ENCODE measurements at places on chromosomes 5 and 9.

- DNase-seq, result no peak
Observed at GRCh38 chr5:134046801-134047686, 42.3 kb upstream of the VDAC1 start.

DNA sequence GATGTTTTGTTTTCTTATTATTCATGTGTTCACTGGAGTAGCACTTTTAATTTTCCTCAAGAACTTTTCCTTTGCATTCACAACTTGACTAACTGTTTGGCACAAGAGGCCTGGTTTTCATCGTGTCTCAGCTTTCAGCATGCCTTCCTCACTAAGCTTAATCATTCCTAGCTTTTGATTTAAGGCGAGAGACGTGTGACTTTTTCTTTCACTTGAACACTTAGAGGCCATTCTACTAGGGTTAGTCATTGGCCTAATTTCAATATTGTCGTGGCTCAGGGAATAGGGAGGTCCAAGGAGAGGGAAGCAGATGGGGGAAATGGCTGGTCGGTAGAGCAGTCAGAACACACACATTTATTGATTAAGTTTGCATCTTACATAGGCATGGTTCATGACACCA, 94.0 kb downstream of the ZNF462 start:
- DNase-seq, result no peak

- DNase-seq, result no peak
Observed at GRCh38 chr5:107184066-107184465, 486.7 kb downstream of the EFNA5 start.

- peak; percentile 53 for DNase-seq
Observed at GRCh38 chr9:115373000-115373709, 255.2 kb upstream of the TNC start.

GRCh38 chr9:126915846-126916543, 1.4 kb downstream of the RALGPS1 start:
- no peak for DNase-seq

DNA sequence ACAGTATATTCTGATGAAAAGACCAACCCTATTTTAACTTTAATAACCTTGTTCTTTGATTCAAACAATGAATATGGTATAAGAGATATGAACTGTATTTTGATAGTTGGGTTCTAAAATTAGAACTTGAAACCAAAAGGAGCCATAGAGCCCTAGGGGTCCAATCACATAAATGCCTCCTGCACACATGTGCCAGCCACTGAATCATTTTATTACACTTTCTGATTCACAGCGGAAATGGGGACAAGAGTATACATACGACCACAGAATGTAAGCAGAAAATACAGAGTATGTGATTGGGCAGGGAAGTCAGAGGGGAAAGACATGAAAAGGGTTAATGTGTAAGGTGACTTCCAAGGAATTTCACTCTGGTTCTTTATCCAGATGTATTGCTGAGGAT, 1000.2 kb downstream of the NR2F1-AS1 start:
- DNase-seq, result peak; percentile 4

DNA sequence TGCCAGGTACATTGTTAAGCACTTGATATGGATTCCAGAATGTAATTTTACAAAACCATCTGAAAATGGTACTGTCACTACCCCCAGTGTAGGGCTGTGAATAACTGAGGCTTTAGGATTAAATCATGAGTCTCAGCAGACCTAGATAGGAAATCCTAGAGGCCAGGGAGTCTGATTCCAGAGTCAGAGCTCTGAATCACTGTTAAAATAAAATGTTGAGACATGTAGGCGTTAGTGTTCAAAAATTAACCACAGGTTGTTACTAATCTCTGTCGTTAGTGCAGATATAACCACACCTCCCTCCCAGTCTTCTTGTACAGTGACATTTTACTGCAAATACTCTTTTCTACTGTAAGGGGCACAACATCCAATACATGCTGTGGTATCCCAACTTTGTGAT, 1828.8 kb downstream of the MAT2B start:
- no peak for DNase-seq

DNA sequence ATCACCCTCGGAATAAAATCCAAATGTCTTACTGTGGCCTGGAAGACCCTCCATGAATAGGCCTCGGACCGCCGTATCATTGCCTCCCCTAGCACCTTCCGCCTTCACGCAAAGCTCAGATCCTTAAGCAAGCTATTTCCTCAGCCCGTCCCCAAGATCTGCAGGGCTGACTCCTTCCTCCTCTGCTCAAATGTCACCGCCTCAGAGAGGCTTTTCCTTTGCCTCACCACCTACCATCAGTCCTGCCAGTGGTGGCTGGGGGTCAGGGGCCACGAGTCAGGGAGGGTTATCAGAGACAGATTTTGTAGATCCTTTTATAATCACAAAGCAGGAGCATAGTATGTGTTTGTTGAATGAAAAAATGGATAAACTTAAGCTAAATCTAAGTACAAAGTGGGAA, 74.4 kb upstream of the KIF2A start:
- DNase-seq, result no peak

DNA sequence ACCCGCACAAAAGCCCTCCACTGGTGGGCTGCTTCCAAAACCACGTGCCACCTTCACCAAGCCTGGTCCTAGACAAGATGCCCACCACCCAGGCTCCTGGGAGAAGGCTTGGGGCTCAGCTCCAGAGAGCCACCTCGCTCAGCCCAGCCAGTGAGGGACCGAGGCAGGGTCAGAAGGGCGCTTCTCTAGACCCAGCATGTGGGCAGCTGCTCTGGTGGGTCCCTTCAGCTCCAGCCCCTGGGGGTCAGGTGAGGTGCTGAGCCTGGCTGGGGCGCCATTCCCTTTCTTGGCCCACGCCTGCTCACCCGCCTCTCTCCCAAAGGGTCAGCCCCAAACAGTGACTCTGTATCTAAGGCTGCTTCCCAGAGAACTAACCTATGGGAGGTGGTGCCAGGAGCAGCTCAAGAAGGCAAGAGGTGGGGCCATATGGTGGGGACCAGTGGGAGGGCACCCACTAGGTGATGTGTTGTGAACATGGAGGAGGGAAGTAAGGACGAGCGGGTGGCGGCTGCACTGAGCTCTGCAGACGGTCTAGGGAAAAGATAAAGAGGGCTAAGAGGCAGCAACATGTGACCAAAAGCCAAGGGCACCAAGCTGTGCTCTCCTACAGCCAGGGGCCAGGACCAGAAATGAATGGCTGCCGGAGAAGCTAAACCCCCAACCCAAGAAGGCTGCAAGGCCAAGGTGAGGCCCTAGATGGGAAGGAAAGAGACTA, 79.3 kb downstream of the CAMSAP1 start:
- DNase-seq, result no peak

DNA sequence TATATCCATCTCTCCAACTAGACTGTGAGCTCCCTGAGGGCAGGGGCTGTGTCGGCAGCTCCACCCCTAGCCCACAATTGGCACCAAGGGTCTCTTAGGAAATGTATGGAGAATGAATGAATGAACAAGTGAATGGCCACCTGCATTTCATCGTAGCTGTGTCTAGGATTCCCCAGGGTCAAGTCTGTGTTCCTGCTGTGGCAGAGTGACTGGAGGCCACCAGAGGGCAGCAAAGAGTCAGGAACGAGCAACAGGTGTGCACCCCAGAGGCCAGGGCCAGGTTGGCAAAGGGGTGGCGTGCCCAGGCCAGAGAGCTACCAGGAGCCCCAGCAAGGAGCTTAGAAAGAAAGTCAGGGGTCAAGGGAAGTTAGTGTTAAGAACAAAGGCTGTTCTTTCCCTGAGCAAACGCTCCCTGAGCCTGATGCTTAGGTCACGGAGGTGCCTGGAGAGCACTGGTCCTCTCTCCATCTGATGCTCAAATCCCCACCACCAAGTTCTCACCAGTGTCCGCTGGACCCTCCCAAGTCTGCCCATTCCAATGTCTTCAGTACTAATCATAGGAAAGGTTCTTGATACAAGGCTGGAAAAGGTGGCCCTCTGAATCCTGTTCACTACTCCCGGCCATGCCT, 160.7 kb downstream of the PAX5 start:
- peak; percentile 1 for DNase-seq

GRCh38 chr9:133188006-133188842, 20.8 kb downstream of the OBP2B start:
- no peak for DNase-seq

- no peak for DNase-seq
Observed at GRCh38 chr5:178996156-178996555, 1.0 kb upstream of the GRM6 start.

GRCh38 chr9:84945878-84946538, 276.5 kb downstream of the NTRK2 start:
- no peak for DNase-seq

Data from T1000 (cell line).